ENCODE measurements at places on chromosomes 12 and 14.

DNA sequence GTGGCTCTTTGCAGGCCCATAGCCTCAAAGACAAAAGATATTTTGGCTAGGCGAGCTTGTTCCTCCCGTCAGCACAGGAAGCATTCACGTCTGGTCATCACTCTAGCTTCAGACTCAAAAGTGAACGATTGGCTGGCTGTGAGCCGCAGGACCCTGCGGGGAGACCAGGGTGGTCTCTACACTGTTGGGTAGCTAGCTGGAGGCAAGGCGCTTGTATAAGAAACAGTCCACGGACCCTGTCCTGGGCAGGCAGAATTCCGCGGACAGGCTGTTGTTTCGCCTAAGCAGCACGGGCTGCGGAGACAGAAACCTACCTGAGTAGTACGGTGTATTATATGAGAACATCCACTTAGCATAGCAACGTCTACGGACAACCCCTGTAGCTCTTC, 29.6 kb downstream of the WBP11 start:
- no peak for DNase-seq

GRCh38 chr12:125372085-125372484, 306.9 kb downstream of the AACS start:
- DNase-seq: no peak

GRCh38 chr12:109589240-109589590, 15.6 kb downstream of the MVK start:
- no peak for DNase-seq

DNA sequence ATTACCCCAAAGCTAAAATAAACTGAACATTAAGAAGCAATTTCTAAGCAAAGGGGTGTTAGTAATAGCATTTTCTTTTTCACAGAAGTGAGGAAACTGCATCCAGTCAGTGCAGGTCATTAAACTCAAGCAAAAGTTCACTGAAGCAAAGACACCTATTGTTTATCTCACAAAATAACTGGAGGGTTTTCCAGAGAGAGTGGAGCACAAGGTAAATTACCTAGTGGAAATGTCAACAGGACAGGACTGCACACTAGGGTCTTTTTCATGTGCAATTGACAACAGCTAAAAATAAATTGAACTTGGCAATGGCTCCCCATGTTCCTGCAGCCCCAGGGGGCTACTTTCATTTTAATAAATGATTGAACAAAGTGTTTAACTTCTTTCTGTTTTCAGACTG, 742.0 kb downstream of the GALC start:
- DNase-seq: no peak
